Stimulated activated CD4-positive, alpha-beta T cell treated with anti-CD3 and anti-CD28 coated beads, Interleukin-4, amount 100 ng/mL, for 1 hour (primary cell): ENCODE measurements at places on chromosomes 5 and 9.

GRCh38 chr9:29160763-29161353 is 1587.6 kb upstream of the C9orf72 start:
- DNase-seq: no peak

GRCh38 chr5:17411436-17412402 is 86.3 kb upstream of the TAF11L2 start:
- DNase-seq: no peak

- DNase-seq: no peak
These were observed 53.3 kb upstream of the ATP10B start for GRCh38 chr5:160905285-160905684.

- no peak for DNase-seq
These were observed 228.1 kb upstream of the DAPK1 start for GRCh38 chr9:87269296-87270176.

DNA sequence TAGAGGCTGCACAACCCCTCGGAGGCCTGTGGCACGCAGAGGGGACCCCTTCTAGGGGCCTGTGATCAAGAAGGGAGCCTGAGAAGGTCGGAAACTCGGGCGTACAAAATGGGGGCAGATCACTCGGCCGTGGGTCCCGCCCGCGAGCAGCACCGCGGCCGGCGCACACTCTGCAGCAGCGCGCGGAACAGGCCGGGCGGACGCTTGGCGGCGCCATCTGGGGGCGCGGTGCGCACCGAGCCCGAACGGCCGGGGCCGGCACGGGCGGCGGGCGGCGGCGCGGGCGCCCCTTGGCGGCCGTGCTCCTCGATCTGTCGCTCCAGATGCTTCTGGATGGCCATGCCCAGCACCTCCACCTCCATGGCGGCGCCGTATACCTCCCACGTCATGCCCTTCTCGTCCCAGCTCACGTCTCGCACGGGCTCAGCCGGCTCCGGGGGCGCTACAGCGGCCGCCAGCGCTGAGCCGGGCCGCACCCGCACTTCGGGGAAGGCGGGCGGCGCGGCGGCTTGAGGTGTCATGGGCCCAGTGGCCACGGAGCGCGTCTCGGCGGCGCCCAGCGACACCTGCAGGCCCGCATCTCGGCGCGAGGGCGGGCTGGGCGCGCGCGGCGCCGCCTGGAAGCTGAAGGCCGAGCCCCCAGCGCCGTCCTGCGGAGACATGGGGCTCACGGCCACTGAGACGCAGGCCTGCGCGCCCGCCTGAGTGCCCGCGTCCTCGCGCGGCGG is 13.1 kb downstream of the GPRIN1 start:
- peak; percentile 67 for DNase-seq

DNA sequence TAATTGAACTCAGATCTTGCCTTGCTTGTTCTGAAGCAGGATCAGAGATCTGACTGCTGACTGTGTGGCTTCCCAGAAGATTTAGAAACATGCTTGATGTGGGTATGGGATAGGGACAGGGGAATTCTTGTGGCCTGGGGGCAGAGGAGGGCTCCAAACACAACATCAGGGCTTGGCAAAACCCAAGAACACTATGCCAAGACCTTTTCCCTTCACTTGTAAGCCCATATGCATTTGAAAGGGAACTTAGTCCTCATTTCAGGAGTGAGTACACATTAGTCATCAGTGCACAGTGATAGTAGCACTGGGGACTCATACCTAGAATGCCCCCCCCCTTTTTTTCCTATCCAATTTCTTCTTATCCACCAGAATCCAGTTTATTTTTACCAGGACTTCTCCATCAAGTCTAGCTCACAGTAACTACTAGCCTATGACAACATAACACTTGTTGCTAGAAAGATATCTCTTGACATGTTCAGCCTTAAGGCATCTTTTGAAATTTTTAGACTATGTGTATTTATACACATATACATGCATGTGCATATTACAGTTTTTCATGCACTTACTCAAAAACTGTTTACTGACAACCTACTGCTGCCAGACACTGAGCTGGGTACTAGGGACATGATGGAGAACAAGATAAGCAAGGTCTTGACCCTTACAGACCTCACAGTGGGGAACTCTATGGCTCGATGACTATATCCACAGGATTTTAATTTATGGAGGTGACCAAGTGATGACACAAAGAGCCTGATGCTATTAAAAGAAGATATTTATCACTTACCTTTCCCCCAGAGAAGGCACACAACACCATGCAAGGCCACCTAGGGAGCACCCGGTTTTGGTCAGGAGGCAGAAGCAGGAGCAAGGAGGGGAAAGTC is 158.3 kb upstream of the MAP3K1 start:
- no peak for DNase-seq

DNA sequence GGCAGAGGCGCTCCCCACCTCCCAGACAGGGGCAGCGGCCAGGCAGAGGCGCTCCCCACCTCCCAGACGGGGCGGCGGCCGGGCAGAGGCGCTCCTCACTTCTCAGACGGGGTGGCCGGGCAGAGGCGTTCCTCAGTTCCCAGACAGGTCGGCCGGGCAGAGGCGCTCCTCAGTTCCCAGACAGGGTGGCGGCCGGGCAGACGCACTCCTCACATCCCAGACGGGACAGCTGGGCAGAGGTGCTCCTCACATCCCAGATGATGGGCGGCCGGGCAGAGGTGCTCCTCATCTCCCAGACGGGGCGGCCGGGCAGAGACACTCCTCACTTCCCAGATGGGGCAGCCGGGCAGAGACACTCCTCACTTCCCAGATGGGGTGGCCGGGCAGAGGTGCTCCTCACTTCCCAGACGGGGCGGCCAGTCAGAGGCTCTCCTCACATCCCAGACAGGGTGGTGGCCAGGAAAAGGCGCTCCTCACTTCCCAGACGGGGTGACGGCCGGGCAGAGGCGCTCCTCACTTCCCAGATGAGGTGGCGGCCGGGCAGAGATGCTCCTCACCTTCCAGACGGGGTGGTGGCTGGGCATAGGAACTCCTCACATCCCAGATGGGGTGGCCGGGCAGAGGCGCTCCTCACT is 75.1 kb downstream of the CARTPT start:
- DNase-seq: no peak

DNA sequence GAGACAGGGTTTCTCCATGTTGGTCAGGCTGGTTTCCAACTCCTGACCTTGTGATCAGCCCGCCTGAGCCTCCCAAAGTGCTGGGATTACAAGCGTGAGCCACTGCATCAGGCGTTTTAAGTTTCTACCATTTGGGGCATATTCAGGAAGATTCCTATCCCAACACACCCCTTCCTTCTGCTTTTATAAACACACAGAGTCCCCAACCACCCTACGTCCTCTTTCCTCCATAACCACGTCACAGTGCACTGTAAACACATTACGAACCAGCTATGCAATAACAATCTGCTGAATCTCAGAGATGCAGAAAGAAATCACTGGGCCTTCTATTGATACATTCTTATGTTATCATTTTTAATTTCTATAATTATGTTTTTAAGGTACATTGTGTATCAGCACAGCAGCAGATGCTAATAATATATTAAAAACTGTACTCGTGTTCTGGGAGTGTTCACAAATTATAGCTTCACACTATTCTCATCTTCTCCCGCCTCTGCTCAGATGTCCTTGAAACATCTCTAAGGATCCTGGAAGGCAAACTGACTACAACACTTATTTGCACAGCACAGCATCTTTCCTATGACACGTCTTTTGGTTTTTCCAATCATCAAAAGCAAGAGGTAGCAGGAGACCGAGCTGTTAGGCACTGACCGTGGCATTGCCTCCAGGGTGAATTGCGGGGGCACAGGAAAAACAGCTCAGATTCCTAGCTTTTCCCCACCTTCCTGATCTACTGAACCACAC is 60.2 kb downstream of the KCNIP1 start:
- DNase-seq: no peak

- no peak for DNase-seq
These were observed 309.8 kb downstream of the TAF11L14 start for GRCh38 chr5:17944046-17944445.

DNA sequence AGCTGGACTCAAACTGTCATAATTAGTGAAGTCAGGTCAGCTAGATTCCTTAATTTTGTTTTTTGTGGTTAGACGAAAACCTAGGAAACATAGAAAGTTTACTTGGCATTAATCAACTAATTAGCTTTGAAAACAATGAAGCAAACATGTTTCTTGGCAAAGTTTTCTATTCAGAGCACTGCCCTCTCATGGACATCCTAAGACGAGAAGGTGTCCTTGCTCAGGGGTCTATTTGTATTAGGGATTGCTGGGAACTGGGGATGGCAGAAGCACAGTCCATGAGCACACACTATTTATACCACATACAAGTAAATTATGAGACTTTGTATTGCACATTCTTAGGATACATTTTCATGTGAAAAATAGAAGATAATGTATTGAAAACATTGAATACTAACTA is 49.7 kb downstream of the POC5 start:
- DNase-seq: no peak

DNA sequence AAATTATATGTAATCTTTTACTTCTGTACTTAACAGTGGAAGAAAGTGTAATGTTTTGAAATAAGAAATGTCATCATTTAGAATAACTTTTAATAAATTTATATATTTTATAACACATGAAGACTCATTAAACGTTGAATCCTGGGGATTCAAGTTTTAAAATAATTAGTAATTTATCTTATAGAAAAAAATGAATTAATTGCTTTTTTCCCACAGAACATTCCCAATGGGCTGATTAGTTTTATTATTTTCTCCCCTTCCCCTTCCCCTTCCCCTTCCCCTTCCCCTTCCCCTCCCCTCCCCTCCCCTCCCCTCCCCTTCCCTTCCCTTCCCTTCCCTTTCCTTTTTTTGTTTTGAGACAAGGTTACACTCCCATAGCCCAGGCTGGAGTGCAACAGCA is 79.7 kb downstream of the MRPS30 start:
- no peak for DNase-seq

DNA sequence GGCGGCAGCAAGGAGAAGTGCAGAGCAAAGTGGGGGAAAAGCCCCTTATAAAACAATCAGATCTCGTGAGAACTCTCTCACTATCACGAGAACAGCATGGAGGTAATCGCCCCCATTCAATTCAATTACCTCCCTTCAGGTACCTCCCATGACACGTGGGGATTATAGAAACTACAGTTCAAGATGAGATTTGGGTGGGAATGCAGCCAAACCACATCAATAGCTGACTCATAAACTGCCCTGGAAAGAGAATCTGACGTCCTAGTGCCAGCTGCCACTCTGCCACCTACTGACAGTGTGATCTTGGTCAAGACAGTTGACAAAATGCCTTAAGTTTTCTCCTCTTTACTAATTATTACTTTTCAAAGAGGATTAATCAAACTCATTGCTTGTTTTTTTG is 128.3 kb downstream of the GPBP1 start:
- DNase-seq: peak; percentile 15

- DNase-seq: no peak
These were observed 31.6 kb downstream of the NUP188 start for GRCh38 chr9:128979111-128979510.

- no peak for DNase-seq
These were observed 332.9 kb downstream of the CWC27 start for GRCh38 chr5:65101632-65102100.

DNA sequence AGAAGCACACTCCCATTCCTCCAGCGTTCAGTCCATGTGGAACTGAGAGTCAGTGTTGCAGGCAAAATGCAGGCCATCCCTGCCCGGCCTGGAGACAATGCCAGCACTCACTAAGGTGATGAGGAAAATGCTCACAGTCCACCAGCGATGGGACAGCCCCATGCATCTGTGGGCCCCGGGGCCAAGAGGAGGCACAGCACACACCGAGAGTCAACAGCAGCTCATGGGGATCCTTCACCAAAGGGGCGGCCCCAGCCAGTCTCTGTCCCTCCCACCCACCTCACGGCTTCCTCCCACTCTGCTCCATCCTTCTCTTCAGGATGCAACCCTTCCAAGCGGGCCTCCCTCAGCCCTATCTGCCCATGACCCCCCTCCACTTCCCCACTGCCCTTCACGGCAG is 6.2 kb downstream of the SEMA4D start:
- peak; percentile 45 for DNase-seq

GRCh38 chr9:73611032-73611431 is 459.4 kb downstream of the ANXA1 start:
- DNase-seq: no peak
